ENCODE measurements at places on chromosomes 12 and 14.

- no peak for DNase-seq
Observed at GRCh38 chr12:81081726-81082125, 3.8 kb downstream of the ACSS3 start.

- no peak for DNase-seq
Observed at GRCh38 chr12:1650260-1650977, 21.4 kb downstream of the WNT5B start.

- no peak for DNase-seq
Observed at GRCh38 chr12:84767079-84767478, 145.5 kb downstream of the SLC6A15 start.

- DNase-seq = no peak
Observed at GRCh38 chr12:74897425-74898211, 312.0 kb downstream of the KCNC2 start.

GRCh38 chr14:92425101-92425500 is 88.5 kb upstream of the RIN3 start:
- no peak for DNase-seq

DNA sequence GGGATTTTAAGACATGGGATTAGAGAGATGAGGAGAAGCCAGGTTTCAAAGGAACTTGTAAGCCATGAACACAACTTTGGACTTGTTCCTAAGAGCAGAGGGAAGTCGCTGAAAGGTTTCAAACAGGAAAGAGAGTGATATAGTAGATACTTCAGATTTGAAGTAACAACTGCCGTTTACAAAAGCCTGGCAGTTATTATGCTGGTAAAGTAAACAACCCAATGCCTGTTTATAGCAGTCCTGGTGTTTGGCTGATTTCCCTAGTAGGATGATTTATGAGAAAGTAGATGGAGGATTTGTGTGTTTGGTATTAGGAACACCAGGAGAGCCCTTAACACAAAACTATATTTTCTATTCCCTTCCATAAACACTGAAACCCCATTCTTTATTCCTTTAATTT is 285.7 kb downstream of the RMST start:
- DNase-seq = no peak

GRCh38 chr14:54792288-54792687 is 110.3 kb downstream of the GCH1 start:
- no peak for DNase-seq

DNA sequence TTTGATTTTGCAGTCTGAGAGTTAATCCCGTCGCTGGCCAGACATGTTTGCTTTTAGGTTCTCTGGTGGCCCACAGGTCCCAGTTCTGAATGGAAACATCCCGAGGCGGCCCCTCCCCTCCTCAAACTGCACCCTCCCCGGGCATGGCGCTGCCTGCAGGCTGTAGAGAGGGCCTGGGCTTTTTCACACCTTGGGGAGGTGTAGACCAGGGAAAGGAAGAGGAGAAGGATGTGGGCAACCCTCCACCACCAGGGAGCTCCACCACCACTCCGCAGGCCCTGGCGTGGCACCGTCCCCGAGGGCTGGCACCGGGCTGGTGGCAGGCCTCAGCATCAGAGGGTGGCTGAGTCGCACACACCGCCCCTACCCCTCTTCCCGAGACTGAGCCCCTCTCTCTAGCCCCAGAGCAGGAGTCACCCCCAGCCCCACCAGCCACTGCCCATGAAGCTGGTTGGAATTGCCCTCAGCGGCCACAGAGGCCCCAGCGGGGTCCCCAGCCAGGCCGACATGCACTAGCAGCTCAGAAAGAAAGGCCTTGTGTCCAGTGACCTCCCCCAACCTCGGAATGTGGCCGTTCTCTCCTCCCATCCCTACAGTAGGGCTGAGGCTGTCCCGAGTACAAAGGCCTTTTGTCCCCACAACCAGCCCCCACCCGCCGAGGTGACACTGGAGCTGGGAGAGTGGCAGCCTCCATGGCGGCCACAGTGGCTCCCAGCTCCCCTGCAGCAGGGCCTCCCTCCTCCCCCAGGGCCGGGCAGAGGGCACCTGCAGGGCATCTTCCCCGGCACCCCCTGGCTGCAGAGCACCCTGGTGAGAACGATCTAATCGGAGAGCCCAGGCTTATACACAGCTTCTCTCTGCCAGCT is 23.5 kb upstream of the INF2 start:
- no peak for DNase-seq

GRCh38 chr12:101686176-101686575 is 11.3 kb upstream of the CHPT1 start:
- no peak for DNase-seq

DNA sequence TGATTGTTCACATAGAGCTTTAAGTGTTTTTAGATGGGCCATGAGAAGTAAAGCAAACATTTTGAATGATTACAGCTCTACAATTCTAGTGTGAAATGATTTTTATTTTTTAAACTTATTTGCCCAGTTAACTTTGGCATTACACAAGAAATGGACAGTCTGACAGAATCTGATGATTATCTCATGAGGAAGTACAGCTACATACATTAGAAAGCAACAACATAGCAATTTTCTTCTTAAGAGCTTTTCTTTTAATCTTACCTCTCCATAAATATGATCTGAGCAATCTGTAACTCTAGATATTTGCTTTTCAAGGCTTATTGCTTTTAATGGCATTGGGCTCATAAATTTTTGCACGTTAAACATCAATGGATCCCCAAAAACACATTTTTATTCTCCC is 26.5 kb upstream of the PPP1R12A start:
- DNase-seq = no peak

- no peak for DNase-seq
Observed at GRCh38 chr14:22176957-22177356, 412.1 kb downstream of the DAD1 start.

- DNase-seq = no peak
Observed at GRCh38 chr12:67327466-67327865, 58.3 kb downstream of the CAND1 start.

DNA sequence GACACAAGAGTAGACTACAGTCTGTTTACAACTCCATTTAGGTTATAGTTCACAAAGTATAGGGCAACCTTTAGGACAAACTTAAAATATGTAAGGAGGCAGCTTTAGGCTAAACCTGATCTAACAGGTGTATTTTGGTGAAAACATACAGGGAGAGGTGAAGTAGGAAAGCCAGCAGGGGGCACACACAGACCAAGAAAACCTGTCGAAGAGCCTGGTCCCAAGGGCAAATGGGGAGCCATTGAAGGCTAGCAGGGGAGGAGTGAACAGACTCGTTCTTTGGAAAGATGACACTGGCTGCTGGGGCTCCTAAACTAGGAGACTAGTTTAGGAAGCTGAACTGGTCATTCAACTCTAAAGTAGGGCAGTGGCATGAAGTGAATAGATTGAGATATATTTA is 138.8 kb upstream of the WSCD2 start:
- peak; percentile 13 for DNase-seq

DNA sequence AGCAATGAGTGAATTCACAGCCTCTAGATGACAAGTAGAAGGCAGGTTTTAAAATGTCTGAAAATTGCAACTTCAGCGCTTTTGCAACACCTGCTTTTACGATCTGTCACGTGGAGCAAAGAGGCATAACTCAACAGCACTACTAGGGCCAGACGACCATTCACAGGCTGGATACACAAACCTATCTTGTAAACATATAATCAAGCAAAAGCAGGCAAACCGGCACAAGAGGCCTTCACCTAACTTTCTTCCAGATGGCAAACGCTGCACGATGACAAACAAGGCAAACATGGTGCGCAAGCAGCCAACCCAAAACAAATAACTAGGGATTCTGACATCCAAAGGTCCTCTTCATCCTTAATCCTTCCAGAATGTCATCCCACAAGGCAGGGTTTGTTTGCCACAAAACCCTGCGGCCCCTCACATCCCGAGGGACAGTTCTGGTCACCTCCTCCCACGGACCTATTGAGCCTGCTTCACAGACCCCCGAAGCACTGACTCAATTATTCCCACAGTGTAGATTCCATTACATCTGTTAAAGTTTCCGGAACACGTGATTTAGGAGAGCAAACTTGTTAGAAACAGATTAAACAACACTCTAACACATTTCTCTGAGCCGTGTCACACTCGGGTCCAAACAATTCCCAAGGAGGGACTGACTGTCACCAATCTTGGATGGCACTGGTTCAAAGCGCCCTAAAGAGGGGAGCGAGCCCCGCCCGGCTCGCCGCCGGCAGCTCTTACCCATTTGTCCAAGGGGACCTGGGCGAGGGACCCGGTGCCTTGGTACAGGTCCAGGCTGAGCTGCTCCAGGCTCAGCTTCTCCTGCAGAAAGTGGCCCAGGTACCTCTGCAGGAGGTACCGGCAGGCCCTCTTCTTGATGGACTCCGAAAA is 823 bp downstream of the ATG2B start:
- peak; percentile 53 for DNase-seq

GRCh38 chr12:29728030-29728429 is 55.7 kb downstream of the TMTC1 start:
- DNase-seq = no peak

- DNase-seq = no peak
Observed at GRCh38 chr14:51977075-51977474, 12.3 kb upstream of the RTRAF start.

DNA sequence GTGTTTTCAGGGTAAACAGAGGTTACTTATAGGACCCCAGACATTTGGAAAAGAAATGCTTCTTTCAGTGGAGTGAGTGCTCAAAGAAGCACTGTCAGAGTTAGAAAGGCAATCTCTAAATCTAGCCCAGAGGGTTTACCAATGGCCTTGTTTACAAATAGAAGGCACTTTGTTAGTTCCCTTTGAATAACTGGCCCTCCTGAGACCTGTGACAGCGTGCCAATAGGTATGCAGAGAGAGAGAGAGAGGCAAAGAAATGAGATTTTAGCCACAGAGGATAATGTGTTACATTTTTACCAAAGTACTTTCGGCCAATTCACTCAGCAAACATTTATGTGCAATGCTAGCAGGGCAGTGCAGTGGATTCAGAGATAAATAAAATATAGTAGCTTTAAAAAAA is 41.9 kb downstream of the TPH2 start:
- no peak for DNase-seq

DNA sequence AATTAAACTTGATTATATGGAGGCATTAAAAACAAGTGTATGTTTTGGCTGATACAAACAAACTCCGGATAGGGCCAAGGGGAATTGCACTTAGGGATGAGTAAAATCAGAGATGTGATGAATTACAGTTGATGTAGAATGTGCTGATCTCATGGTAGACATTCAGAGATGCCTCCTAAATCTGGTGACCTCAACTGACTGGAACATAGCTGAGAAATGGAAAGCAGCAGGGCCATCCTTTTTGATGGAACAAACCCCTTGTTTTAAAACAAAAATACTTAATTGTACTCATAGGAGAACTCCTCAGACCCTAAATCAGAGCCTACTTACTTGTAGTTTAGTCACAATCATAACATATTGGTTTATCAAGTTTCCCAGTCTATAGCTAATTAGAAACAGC is 122.8 kb downstream of the C12orf75 start:
- no peak for DNase-seq

DNA sequence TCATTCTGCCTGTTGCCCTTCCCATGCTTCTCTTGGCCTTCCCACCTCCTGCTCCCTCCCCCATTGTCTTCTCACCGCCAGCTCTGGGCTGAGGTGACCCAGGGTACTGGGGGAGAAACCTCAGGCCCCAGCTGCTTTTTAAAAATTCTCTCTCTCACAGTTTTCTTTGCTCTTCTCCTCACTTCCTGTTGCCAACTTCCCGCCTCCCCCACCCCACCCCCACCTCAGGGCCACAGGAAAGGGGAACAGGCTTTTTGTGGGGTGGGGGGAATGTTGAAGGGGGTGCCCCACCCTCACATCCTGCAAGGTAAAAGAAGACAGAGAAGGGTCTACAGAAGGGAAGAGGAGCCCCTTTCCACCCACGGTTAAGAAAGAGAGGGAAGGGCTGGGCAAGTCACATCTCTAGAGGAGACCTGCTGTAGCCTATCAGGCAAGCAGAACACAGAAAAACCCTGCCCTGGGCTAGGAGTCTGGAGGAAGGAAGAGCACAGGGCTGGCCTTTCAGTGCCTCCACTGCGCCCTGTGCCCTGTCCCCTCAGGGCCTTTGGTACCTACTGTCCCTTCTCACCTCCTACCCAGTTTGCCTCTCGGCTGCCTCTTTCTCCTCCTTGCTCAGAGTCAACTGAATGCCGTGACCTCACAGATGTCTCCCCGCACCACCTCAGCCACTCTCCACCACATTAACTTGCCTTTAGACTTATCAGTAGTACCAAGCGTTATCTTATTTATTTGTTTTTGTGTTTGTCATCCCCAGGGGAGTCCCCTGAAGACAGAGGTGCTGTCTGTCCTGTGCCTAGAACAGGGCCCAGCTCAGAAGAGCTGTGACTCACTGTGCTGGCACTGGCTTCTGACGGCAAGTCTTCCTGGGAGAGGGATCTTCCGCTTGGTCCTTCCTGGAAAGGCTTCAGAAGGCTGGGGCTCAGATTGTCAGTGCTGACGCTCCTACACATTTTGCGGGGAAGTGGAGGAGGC is 1.7 kb downstream of the ARHGAP9 start:
- DNase-seq = no peak

GRCh38 chr14:102415671-102416070 is 52.9 kb downstream of the TECPR2 start:
- no peak for DNase-seq

DNA sequence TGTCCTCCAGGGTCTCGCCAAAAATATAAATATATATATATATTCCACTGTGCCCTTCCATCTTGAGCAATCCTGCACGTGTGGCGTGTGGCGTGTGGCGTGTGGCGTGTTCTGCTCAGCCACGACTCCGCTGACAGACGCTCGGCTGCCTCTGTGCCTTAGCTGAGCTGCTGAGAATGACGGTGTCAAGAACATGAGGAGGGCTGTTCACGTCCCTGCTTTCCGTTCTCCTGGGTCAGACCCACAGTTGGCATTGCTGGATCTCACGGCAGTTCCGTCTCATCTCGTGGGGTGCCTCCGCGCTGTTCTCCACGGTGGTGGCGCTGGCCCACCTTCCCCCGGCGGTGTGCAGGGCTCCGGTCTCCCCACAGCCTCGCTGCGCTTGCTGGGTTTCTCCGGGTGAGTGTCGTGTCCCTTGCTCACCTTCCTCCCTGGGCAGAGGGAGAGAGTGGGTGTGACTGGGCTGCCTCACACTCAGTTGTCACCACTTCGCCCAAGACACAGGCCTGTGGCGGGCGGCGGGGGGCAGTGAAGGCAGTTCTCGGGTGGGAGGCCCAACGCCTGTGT is 9.4 kb downstream of the GPR132 start:
- DNase-seq = no peak

- DNase-seq = no peak
Observed at GRCh38 chr12:94596596-94596995, 53.8 kb downstream of the TMCC3 start.

GRCh38 chr14:21861153-21861552 is 187.5 kb upstream of the OR4E1 start:
- no peak for DNase-seq

GRCh38 chr12:55720894-55721444 is 776 bp downstream of the RDH5 start:
- no peak for DNase-seq

DNA sequence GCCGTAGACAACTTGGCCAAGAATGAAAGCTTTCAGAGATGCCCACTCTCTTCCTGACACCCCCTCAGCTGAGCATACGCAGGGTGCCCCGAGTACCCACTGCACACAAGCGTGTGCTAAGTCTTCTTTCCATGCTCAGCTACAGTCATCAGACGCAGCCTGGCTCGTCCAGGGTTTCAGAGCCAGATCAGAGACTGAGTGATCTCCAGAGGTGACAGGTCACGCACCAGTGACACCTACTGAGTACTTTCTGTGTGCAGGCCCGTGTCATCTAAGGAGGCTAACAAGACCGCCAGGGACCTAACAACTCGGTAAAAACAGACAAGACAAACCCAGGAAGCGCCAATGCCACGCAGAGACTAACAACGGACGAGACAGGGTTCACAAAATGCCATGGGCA is 25.1 kb downstream of the STX2 start:
- DNase-seq = no peak

- DNase-seq = no peak
Observed at GRCh38 chr12:51911307-51911706, 4.0 kb downstream of the ACVRL1 start.
